ENCODE measurements at places on chromosomes 6 and 20. TPM values are rescaled to one million over a fixed set of nuclear protein-coding genes. Genes with fewer than 3 reads are reported as not detected.

The FIG4 gene
- total RNA-seq: 27.8 TPM

The ANKRD66 gene
- not detected for total RNA-seq

The SLC22A1 gene
- 1.3 TPM for total RNA-seq

The NQO2 gene
- total RNA-seq: 31.9 TPM

The THEMIS gene
- total RNA-seq: not detected

The LINC00237 gene
- not detected for total RNA-seq

The NKX2-2 gene
- total RNA-seq: not detected

The SPDEF gene
- total RNA-seq: not detected

The PNPLA1 gene
- not detected for total RNA-seq
